Hypothalamus (tissue), 51 donors: ENCODE measurements at places on chromosomes 3 and 15.

- DNase-seq: no peak
These were observed 22.4 kb downstream of the FAN1 start for GRCh38 chr15:30926161-30926560.

DNA sequence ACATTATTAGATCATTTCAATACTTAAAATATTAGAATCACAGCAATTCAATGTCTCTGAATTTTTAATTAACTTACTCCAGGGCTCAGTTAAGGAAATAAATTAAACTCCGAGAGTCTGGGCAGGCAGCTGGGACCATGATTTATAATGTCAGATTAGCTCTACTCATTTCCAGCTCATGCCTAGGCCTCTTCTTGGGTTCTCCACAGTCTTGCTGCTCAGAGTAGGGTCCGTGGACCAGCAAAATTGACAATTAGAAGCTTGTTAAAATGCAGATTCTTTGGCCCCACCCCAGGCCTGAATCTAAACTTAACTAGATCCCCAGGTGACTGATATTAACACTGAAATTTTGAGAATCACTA is 28.2 kb downstream of the ADAMTS9 start:
- DNase-seq: no peak

- DNase-seq: no peak
These were observed 20.1 kb downstream of the KBTBD8 start for GRCh38 chr3:67018105-67018788.

DNA sequence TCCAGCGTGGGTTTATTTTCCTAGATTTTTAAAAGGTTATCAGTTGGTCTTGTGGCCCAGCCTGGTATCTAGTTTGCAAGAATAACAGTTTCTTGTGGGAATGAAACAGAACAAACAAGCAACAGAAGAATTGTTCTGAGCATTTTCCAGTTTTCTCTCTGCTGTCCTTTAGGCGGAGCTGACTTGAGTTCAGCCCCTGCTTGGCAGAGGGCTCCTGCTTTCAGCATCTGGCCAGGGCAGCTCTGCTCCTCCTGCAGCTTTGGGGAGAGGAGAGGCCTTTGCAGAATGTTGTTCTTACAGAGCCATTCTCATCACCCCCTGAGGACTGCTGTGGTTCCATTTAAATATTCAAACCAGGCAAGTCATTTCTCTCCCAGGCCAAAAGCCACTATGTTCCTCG is 117.7 kb downstream of the ALDH1A2 start:
- DNase-seq: no peak

- peak; percentile 64 for DNase-seq
These were observed 50.7 kb downstream of the UMPS start for GRCh38 chr3:124780761-124781475.

DNA sequence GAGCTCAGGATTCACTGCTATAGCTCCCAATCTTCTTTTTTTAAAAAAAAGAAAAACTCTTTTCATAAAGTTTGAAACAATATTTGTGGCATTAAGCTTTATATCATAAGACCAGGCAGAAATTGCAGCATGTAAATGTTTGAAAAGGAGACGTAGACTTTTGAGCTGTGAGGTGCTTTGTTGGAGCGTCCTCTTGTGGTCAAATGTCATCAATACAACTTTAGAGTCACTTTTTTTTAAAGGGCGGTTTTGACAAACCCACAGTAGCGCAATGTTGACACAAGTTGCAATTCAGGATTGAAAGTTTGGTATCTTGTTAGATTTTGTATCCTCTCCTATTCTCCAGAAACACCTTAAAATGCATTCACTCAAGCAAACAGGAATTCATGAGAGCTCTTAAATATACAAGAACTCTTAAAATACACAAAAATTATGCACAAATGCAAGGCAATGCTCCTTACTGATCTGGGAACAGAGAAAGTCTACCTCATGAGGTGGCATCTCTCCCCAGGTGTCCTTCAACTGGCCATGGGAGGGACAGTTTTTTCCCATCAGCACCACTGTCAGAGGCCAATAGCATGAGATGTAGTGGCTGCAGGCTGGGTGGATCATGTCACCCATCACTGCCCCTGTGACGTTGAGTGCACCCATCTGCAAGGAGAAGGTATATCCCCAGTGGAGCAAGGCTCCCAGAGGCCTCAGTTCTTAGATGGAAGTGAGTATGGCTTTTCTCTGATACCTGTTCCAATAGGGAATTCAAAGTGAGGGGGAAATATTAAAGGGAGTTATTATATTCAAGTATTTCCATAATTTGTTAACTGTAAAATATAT is 70.7 kb downstream of the ANXA2 start:
- no peak for DNase-seq
